ENCODE measurements at places on chromosomes 13 and 19.

DNA sequence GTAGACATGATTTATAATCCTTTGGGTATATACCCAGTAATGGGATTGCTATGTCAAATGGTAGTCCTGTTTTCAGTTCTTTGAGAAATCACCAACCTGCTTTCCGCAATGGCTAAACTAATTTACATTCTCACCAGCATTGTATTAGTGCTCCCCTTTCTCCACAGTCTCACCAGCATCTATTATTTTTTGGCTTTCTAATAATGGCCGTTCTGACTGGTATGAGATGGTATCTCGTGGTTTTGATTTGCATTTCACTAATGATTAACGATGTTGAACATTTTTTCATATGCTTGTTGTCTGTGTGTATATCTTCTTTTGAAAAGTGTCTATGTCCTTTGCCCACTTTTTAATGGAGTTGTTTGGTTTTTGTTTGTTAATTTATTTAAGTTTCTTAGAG, 165.1 kb downstream of the PDS5B start:
- DNase-seq: no peak

DNA sequence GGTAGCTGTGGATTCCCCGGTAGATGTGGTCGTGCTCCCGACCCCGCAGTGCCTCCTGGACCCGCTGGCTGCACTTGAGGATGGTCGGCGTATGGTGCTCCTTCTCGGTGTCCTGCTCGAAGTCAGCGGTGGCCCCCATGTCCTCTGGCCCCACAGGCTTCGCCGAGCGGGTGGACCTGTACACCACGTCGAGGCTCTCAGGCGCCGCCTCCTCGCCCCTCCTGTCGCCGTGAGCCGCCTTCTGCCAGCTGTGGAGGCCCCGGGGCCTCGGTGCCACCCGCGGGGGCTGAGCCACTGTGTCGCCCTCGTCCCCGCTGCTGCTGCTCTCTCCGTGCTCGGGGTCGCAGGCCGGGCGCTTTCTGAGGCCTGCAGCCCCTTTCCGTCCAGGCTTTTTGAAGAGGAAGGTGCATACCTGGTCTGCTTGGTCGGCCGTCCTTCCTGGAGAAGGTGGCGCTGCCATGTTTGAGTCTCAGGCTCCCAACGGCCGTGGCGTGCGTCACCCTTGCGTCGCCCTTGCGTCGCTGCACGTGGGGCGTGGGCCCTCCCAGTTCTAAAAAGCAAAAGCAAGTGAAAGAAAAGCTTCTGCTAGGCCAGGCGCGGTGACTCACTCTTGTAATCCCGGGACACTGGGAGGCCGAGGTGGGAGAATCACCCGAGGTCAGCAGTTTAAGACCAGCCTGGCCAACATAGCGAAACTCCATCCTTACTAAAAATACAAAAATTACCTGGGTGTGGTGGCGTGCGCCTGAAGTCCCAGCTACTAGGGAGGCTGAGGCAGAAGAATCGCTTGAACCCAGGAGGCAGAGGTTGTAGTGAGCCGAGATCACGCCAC, at the start of gene RNF113B:
Gene RNF113B, minus strand, starts transcription at position 493 of the 832 bp plus-strand sequence. Its CDS starts 33 bp downstream, at position 460.
- DNase-seq: no peak

DNA sequence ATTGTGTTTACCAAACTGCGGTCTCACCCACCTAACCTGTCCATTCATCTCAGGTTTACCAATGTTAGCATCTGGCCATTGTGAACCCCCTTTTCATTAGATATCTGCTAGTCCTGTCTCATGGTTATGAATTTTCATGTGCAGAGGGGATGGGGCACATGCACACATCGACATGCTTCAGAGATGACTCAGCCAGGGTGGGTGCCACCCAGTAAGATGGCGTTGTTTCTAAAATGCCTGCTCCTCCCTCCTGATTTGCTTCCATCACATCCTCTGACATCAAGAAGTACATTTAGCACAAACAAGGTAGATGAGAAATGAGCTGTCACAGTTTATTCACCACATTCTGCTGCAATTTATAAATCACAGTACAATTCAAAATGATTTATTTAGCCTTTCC, 51.3 kb downstream of the GPALPP1 start:
- no peak for DNase-seq

GRCh38 chr13:98252931-98253470, 75.9 kb upstream of the RNF113B start:
- DNase-seq: no peak

GRCh38 chr13:93180356-93180969, 46.1 kb upstream of the GPC6 start:
- no peak for DNase-seq

DNA sequence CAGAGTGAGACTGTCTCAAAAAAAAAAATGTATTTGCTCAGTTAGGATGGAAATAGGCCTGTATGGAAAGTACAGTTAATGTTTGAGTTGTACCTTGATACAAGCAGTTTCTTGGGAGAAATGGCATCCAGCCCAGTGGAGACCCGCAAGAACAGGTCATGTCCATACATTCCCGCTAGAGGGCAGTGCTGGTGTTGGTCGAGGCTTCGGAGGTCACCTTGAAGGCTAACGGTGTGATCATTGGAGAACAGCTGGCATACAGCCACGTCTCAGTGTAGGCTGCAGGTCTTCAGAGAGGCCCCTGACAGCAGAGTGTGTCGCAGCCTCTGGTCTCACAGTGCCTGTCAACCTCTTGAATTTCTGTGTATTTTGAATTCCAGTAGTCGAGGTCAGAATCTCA, 7.5 kb downstream of the ZNF610 start:
- no peak for DNase-seq

- no peak for DNase-seq
Observed at GRCh38 chr13:91740756-91741155, 342.3 kb downstream of the GPC5 start.

DNA sequence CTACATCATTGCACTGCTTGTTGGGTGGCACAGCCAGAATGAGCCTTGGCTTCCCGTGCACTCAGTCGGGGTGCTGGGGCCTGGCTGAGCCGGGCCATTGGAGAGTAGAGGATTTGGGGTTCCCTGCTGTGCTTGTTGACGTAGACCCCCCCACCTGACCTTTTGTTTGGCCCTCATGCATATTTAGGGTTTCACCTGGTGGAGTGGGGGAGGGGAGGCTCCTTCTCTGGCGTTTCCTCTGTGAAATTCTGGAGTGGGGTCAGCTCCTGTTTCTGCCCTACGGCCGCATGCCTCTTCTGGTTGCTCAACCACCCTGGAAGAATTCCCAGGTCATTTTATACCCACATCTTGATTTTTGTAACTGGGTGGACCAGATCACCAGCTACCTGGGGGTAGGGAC, 82.8 kb downstream of the SIPA1L3 start:
- DNase-seq: no peak

DNA sequence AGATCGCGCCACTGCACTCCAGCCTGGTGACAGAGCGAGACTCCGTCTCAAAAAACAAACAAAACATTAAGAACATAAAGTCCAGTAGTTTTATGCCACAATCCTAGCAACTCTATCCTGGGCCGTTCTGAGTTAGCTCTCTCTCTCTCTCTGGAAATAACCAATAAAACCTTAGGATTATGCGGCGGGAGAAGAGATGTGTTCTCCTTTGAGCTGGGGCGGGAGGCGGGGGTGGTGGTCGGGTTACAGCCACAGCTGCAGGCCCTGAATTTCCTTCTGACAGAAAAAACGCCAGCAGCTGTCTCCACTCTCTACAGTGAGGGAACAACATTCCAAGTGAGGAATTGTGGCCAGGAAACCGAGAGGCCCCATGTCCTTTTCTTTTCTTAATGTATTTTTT, 9.1 kb upstream of the PNMA8A start:
- DNase-seq: no peak

GRCh38 chr19:48992581-48993174, 431 bp downstream of the GYS1 start:
- DNase-seq: no peak

- DNase-seq: peak; percentile 9
Observed at GRCh38 chr13:25882466-25883357, 169.1 kb downstream of the SHISA2 start.

DNA sequence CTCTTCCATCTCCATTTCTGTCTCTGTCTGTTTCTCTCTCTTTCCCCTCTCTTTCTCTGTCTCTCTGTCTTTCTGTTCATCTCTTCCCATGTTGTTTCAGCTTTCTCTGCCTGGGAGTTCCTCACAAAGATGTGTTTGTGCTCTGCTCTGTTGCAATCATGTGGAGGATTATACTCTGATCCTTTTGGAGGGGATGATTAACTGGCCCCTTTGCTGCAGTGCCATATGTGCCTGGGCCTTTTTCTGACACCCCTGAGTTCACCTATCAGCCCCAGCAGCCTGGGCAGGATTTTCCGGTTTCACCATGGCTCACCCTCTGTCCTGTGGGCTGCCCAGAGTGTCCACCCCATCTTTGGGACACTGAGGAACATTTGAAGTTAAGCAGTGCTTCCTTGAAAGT, 9.0 kb upstream of the TEX26 start:
- DNase-seq: no peak

DNA sequence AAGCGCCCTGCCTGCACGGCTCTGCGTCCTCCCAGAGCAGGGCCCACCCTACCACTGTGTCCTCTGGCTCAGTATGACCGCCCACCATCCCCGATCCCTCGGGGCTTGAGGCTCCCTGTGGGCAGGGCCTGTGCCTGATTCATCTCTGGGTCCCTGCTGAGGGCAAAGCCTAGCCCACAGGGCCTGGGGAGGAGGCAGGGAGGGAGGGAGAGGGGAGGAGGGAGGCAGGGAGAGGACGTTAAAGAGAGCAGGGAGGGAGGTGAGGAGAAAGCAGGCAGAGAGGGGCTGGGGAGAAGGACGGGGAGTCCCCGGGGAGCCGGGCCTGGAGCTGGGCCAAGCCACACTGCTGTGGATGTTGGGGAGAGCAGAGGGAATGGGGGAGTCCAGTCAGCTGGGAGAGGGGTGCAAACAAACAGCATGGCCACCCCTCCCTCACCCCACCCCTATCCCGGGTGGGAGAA, 4.0 kb upstream of the ERFL start:
- DNase-seq: no peak

GRCh38 chr13:92260363-92260762, 861.9 kb downstream of the GPC5 start:
- DNase-seq: no peak

DNA sequence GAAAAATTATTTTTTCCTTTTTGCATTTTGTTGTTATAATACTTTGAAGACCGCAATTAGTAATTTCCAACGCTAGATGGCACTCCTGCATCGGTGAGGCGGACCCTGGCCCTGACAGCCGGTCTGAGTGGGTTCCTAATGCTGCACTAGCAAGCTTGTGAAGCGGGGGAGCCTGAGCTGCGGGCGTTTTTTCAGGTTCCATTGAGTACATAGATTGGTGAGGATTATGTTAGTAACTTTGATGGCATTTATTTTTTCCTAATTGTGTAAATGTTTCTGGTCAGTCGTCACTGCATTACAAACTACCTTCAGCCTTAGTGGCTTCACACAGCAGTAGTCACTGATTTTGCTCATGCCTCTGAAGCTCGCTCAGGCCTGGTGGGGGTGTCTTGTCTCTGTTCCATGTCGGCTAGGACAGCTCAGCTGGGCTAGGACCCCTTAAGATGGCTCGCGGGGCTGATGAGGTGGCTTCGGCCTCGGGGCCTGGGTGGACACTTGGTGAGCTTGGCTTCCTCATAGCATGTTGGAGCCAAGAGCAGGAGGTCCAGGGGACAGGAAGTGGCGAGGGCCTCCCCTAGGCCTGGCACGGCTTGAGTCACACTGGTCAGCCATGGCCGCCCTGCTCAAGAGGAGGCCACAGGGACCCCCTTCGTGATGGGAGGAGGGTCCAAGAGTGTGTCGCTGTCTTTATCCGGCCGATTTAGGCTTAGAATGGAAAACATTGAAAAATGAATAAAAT, 25.0 kb downstream of the ERCC5 start:
- DNase-seq: no peak

- DNase-seq: no peak
Observed at GRCh38 chr13:36275190-36276002, 22.2 kb downstream of the CCDC169 start.

DNA sequence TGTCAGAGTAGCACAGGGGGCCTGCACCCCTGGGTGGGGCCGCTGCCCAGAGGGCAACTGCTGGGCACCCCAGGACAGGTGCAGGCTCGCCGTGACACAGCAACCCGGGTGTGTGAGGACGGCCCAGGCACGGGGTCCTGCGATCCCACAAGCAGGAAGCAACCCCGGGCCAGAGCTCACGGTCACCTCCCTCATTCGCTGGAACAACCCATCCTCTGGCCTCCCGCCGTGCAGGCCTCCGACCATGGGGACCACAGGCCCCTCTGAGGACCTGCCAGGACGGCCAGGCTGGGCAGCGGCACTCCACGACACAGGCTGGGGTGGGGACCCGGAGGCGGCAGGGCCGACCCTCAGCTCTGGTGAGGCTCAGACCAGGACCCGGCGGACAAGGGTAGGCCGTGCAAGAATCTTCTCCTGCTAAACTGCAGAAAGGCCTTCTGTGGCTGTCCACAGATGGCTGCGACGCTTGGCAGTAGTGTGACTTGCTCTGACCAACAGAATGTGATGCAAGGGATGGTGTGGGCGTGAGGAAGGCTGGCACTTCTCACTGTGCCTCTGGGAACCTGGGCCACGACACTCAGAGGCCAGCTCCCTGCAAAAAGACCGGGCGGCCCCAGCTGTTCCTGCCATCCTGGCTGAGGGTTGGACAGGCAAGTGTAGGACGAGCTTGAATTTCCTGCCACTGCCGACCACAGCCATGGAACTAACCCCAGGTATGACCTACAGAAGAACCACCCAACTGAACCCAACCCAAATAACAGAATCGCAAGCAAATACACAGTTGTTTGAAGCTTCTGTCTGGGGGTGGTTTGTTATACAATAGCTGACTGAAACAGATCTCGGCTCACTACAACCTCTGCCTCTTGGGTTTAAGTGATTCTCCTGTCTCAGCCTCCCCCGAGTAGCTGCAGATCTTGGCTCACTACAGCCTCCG, 26.5 kb downstream of the PIP5K1C start:
- no peak for DNase-seq

DNA sequence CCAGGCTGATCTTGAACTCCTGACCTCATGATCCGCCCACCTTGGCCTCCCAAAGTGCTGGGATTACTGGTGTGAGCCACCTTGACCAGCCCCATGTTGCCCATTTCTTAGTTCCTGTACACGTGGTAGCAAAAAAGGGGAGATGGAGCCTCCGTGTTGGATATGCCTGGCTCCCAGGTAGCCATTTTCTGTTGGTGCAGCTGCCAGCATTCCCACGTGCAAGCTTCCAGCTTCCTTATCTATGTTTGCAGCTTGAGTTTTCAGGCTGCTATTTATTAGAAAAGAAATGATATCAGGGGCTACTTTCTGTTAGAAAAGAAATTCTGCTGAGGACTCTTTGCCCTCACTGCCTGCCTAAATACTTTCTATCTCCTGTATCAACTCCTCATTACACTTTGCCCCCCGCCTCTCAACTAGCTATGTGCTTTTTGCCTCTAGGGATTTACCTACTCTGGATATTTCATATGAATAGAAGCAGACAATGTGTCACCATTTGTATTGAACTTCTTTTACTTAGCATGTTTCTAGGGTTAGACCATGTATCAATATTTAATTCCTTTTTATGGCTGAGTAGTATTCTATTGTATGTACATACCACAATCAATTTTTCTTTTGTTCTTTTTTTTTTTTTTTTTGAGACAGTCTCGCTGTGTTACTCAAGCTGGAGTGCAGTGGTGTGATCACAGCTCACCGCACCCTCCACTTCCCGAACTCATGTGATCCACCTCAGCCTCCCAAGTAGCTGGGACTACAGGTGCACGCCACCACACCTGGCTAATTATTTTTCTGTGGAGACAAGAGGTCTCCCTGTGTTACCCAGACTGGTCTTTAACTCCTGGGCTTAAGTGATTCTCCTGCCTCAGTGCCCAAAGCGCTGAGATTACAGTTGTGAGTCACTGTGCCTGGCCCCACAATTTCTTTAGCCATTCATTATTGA, 3.4 kb upstream of the TMED1 start:
- DNase-seq: no peak

GRCh38 chr19:46478356-46478986, 7.1 kb upstream of the PNMA8A start:
- peak; percentile 4 for DNase-seq
